ENCODE measurements at places on chromosomes 6 and 20.
A peak's percentile ranks its signal among the peaks of the same experiment; 100 is the strongest.

DNA sequence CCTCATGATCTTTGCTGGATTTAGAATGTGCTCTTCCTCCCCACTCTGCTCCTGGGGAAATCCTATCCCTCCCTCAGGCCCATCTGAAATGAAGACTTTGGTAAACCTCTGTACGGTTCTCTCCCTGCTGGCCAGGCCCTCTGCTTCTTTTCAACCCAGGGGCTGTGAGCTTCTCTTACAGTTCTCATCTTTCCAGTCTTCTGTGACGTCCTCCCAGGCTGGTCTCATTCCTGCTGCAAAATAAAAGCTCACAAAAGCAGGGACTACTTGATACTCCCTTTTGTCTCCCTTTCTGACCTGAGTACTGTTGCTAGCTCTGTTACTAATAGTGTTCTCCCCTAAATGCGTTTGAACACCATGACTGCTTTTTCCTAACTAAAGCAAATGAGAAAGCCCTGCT is 46.3 kb downstream of the UNC5CL start:
- peak; percentile 77 for DNase-seq

DNA sequence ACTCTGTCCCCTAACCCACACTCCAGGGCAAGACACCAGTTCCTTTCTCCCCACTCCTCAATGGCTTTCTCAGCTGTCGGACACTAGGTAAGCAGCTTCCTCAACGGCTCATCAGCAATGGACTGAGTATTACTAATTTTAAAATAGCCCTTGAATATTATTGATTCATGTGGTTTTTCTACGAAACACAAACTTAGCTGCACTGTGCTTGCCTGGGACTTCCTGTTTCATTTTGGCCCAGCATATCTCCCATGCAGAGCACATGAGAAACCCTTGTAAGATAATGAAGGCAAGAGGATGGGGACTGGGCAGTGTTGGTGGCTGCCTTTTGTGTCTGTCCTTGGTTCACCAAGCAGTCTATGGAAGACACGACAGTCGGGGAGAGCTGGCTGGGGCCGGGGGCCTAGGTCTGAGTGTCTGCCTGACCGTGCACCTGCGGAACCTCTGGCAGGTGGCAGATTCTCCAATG is 48.9 kb downstream of the RNASET2 start:
- DNase-seq, result no peak

GRCh38 chr20:23178806-23179205 is 92.7 kb upstream of the CD93 start:
- DNase-seq, result no peak

GRCh38 chr6:169792306-169793015 is 41.0 kb downstream of the ERMARD start:
- DNase-seq, result no peak

DNA sequence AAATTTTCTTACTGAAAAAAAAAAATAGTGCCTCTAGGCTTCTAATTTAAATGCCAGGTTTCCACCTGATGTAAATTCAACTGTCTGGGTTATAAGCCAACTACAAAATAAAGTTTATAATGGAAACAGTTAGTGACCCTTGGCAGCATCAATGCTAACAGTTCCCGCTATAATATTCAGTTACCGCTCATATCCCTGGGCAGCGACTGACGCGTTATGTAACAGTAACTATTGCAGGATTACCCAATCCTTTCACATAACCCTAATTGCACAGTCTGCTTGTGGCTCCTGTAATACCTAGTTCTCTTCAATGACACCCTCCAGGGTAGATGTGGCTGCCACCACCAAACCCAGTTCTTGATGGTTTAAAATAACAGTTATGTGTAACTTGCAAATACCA is 208.6 kb downstream of the MOXD1 start:
- no peak for DNase-seq

- no peak for DNase-seq
These were observed 199.9 kb downstream of the CDH4 start for GRCh38 chr20:61451953-61452352.

GRCh38 chr20:32634041-32634805 is 39.5 kb downstream of the C20orf203 start:
- peak; percentile 25 for DNase-seq

DNA sequence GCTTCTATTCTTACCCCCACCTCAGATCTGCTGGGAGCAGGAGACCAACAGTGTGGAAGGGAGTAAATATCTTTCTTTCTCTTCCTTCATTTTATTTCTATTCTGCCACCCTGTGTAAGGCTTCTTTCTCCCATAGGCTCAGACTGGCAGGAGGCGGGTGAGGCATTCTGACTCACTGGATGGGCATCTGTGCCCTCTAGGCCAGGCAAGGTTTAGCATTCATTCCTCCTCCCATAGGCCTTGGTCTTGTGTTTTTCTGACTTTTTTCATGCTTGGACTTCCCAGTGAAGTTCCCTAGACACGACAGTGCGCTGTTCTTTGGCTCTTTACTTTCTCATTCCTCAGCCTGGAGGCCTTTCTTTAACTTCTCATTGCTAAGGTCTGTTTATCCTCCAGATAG is 235.2 kb downstream of the SYNE1 start:
- DNase-seq, result no peak

DNA sequence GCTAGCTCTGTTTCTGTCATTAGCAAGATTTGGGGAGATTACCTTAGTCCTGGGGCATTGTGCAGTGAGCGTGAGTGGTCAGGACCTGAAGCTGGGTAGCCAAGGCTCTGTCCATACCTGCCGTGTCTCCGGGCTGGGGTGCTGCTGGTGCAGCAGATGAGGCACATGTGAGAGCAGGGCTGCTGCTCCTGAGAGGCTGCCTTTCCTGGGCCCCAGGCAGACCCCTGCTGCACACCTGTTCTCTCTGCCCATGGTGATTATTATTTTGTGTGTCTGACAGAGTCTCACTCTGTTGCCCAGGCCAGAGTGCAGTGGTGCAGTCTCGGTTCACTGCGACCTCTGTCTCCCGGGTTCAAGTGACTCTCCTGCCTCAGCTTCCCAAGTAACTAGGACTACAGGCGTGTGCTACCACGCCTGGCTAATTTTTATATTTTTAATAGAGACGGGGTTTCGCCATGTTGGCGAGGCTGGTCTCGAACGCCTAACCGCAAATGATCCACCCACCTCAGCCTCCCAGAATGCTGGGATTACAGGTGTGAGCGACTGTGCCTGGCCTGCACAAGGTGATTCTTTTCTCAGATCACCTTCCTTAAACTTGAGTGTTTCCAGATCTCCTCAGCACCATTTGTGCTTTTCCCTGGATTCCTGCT is 36.8 kb upstream of the IRF4 start:
- DNase-seq, result no peak

GRCh38 chr6:142676027-142676443 is 268.9 kb downstream of the HIVEP2 start:
- DNase-seq, result no peak

DNA sequence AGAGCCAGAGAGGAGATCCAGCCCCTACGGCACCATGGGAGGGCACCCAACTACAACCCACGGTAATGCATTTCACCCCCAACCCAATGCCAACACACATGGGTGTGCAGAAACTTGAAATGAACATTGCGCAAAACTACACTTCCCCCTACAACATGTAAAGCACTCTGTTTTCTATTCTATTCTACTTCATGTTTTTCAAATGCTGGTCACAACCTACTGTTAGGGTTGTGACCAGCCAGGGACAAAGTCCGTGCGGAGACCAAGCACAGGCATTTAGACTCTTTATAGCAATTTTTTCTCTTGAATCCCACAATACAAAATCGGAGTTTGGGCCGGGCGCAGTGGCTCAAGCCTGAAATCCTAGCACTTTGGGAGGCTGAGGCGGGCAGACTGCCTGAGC is 90.6 kb downstream of the MRPL14 start:
- DNase-seq, result no peak

GRCh38 chr6:110284855-110285254 is 73.3 kb downstream of the METTL24 start:
- no peak for DNase-seq

GRCh38 chr6:63395381-63395780 is 75.6 kb upstream of the LGSN start:
- no peak for DNase-seq

DNA sequence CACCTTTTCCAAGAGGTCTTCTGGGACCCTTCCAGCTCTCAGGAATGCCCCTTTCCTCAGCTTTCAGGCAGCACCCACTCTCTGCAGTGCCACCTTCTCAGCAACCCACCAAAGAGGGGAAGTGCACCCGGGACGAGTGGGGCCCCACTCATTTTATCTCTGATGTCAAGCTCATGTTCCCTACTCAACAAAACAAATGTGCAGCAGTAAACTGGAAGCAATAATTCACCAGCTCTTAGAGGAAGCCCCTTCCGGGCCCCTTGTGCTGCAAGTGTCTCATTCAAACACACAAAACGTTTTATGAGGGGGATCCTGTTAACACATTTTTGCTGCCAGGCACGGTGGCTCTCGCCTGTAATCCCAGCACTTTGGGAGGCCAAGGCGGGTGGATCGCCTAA is 13.6 kb downstream of the GFOD1 start:
- no peak for DNase-seq

DNA sequence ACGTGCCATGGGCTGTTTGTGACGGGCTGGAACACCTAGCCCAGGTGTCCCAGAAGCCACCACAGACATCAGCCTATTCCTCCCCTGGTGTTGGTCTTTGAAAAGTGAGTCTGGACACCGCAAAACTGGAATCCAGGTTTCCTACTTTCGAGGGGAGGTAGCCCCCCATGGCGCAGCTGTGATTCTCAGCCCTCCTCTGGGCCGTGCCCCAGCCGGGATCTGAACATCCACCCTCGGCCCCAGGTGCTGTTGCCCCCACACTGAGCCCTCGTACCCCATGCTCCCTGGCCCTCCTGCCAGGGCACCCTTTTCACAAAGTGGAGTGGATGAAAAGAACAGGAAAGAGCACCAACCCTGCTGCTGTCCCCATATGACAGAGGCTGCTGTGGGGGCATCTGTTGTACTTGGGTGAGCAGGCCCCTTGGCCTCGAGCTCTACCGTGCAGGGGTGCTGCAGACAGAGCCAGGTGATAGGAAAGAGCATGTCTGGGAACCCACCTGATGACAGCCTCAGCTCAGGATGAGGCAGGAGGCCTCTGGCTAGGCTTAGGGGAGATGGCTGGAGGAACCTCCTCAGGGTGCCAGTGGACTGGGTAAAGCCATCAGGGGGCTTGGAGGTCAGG is 18.8 kb upstream of the MAS1L start:
- no peak for DNase-seq

DNA sequence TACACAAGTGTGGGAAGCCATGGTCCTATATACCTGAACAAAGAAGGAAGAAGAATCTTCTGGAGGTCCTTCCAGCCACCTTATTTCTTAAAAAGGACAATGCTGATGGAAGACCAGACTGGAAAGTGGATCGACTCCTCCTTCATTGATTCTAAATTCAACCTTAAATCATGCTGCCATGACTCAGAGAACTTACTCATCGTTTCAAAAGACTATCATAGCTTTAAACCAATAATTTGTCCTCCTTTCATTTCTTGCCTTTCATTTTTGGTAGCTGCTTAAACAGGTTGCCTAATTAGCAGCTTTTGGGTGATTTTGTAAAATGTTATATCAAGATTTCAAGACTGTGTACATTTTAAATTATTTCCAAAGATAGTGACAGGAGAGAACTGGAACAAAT is 60.8 kb downstream of the RTN4IP1 start:
- DNase-seq, result no peak

- DNase-seq, result no peak
These were observed 45.2 kb downstream of the PLCG1 start for GRCh38 chr20:41182296-41183212.

GRCh38 chr6:783966-784735 is 91.2 kb upstream of the EXOC2 start:
- DNase-seq, result no peak

- DNase-seq, result peak; percentile 57
These were observed 172.1 kb upstream of the GGTLC1 start for GRCh38 chr20:24160563-24161281.

DNA sequence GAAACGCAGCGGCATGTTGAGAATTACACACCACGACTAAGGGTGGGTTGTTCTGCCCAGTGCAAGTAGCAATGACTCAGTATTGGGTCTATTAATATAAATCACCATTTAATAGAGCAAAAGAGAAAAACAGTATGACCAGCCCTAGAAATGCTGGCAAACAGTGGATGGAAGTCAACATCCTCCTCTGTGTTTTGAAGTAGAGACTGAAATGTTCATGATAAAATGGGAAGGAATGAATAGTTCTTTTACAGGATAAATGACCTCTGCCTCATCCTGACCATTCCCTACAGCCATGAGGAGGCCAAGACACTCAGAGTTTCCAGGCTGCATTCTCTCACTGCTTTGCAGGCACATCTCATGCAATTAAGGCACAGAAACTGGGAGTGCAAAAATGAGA is 111.8 kb downstream of the PSMB1 start:
- DNase-seq, result no peak

DNA sequence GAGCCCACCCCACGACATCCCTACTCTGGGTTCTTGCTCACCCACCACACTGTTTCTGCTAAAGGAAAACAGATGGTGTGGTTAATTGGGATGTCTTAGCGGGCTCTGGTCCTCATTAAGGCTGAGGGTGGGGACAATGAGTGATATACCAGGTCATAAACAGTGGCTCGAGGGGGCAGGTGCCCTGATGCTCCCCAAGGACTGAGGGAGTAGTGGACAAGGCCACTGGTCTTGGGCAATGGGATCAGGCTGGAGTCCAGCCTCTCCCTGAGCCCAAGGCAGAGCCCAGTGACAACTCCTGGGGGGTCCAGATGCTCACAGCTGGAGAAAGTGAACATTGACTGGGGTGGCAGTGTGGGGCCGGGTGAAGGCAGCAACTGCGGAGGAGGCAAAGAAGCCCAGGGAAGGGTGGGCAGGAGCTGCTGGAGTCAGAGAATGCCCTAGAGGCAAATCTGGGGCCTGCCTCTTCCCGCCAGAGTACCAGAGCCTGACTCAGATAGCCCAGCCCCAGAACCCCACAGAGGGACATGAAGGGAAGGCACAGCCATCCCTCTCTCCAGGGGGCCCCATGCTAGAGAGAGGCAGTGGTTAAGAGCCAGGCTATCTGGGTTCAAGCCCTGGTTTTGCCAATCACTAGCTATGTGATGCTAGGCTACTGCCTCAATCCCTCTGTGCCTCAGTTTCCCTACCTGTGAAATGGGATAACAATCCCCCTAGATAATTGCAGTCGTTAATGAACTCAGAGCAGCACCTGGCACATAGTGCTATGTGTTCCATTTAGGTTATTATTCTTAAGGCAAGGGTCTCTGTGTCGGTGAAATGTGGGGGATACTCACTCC is 72.3 kb downstream of the MRPL14 start:
- no peak for DNase-seq

- peak; percentile 67 for DNase-seq
These were observed 32.8 kb upstream of the PTPN1 start for GRCh38 chr20:50477239-50477872.

DNA sequence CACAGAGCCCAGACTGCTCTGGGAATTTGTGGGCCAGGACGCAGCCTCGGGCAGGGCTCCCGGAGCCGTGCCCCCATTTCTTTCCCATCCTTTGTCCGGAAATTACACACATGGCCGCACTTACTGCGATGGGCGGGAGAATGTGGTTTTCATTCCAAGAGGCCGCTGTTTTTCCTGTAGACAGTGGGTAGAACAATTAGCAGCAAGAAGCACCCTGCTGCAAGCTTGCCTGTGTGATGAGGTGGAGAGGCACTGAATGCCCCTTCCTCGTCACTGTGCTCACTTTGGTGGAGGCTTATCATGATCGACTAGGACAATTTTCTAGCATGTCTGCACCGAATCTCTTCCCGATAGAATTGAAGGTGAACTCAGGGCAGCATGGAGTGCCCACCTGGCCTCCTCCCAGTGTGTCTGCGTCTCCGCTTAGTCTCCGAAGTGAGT is 102.8 kb downstream of the DACT2 start:
- no peak for DNase-seq
